ENCODE measurements at places on chromosomes 1 and 21.
A peak's percentile ranks its signal among the peaks of the same experiment; 100 is the strongest.

- DNase-seq: no peak
These were observed 28.1 kb downstream of the CD101 start for GRCh38 chr1:117029685-117030084.

DNA sequence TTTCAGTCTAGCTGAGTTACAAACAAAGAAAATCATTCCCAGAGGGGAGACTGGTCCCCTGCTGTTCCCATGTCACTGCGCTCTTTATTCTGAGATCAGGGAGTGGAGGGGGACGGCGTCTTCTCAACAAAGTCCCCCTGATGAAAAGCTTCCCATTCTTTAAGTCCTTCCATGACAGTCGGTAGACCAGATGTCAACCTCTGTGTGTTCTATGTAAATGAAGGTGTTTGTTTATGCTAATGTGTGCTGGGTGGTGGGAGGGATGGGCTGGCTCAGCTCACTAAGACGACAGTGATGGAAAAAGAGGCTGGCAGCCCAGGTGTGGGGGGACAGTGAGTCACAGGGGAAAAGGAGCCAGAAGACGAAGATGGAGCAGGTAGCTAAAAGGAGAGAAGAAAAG is 148.2 kb upstream of the KLHDC7A start:
- no peak for DNase-seq

DNA sequence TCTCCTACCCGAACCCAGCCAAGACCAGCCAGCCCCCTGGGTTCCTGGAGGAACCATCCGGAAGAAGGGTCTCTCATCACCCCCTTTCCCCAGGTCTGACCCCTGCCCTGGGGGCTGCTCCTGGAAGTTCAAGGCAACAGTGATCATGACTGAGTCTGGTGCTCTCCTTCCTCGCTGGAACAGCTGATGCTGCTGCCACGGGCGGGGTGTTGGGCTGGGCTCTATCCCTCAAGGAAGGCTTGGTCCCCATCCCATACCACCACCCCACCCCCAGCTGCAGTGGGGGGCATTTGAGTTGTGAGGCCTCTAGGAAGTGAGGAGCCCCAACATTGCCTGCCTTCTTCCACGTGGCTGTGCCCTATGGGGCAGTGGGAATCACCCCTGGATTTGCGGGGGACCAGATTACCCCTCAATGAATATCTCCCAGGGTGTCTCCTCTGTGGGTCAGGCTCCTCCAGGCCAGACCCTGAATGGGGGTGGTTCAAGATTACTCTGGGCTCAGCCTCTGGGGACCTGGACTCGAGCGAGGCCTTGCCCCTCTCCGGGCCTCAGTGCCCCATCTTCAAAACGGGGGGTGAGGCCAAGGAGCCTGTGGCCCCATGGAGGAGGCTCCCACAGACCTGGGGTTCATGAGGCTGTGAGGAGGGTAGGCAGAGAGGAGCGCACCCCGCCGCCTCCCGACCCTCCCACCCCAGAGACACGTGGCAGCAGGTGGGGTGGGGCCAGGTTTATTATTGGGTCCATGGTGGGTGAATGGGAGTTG is 2.8 kb downstream of the MASP2 start:
- DNase-seq: no peak

DNA sequence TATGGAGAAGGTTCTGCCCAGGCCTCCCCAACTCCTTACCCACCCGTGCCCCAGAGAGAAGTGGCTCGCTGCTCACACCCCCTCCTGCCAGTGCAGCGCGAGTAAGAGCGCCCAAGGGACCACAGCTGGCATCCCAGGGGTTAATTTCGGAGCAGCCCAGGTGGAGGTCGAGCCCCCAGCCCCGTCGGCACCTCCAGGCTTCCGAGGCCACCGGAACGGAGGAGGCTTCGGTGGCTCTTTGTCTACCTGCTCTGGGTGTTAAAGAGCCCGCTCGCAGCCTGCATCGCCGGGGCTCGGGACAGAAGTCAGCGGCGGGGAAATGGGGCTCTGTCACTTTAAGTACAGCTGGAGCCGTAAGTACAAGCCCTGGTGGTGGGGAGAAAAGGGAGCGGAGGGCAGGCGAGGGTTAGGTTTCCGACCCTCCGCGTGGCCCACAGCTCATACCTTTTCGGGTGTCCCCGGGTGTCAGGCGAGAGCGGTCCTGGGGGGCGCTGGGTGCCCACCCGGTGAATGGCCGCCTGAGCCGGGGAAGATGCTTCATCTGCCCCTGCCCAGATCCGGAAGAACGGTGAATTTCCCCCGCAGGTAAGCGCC is 89.4 kb upstream of the IPO9 start:
- peak; percentile 60 for DNase-seq

DNA sequence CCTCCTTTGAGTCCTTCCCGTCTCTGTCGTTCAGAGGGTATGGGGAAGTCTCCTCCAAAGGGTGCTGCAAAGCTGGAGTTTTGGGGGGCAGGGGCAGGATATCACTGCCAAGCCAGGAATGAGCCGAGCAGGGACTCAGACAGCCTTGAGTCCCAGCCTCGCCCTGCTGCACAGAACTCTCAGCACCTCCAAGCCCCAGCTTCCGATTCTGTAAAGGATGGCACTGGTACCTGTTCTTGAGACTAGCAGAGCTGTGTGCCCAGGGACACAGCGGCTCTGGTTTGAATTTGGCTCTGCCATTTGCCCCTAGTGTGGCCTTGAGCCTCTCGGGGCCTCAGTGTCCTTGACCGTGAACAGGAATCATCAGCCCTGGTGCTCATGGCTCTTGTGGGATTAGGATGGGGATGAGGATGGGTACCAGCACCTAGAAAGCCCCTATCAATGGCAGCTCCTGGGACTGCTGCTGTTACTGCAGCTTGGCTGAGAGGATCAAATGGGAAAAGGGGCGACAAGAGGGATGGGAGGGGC is 1.5 kb upstream of the FBLIM1 start:
- DNase-seq: no peak

GRCh38 chr1:177800400-177801088 is 169.3 kb downstream of the SEC16B start:
- no peak for DNase-seq

DNA sequence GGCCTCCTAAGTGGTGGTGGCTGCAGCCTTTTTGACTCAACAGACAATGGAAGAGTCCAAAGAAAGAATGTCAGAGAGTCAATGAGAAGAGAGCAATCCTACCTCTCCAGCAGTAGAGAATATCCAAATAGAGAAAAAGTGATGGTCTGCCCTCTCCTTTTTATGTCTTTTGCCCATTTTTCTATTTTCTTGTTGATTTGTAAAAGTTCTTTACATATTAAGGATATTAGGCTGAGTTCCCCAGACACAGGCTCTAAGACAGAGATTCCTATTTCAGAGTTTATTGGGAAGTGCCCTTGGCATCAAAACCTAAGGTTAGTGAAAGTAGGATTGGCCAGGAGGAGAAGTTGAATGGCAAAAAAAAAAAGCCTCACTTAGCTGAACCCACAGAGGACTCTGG is 20.3 kb upstream of the SLC30A1 start:
- DNase-seq: no peak

- no peak for DNase-seq
These were observed 32.8 kb upstream of the GREM2 start for GRCh38 chr1:240644732-240645131.

DNA sequence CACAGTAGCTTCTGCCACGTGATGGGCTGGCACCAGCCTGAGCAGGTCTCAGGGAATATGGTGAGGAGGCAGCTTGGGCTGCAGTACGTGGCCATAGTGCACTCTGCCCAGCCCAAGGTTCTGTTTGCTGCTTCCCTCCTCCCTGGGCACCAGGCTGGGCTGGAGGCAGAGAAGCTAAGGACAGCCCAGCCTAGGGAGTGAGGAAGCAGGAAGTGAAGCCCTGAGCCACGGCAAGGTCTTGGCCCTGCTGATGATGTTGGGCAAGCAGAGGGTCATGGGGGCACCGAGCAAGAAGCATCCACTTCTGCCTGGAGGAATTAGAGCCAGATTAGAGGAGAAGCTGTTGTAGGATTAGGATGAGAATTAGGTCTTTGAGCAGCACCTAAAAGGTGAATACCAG is 326.7 kb upstream of the VAMP3 start:
- no peak for DNase-seq

DNA sequence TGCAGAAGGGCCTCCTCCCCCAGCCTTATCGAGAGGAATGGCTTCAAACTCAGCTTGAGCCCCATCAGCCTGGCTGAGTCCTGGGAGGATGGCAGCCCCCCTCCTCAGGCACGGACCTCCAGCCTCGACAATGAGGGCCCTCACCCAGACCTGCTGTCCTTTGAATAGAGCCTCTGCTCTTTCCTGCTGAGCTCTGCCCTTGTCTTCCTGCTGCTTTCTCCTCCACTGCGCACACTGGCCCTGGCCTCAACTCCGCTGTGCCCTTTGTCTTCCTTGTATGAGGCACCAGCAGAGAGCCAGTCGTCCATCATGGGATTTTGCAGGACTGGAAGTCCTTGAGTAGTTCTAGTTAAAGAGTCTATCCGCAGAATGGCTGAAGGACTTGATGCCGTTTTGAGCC is 2.0 kb downstream of the C1orf226 start:
- no peak for DNase-seq

GRCh38 chr21:31479222-31479621 is 135.2 kb upstream of the TIAM1 start:
- DNase-seq: no peak

DNA sequence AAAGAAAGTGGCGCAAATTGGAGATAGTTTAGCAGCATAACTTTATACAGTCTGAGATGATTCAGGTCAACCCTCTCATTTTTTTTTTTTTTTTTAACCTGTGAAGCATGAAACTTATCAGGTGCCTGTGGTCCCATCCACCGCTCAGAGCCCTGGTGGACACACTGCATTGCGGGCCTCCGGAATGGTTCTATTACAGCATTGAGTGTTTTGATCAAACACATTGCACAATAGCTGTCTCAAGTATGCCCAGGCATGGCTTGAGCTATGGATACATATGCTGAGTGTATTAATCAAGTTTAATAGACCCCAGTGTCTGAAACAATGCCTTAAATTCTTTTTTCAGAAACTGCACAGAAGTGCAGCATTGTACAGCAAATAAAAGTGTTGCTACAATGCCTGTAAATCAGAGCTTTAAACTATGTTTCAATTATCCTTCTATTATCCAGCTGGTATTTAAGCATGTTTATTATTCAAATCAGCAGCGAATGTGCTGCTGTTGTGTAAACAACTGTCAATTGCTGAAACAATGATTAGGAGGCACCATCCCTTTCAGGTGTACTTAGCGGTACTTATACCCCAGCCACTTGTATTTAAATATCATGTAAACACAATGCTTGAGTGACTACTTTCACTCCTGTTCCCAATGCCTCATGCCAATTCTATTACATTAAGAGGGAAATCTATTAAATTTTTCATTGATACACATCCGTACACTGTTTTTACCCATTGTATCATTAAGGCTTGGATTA is 456.6 kb downstream of the RPS6KC1 start:
- DNase-seq: no peak

DNA sequence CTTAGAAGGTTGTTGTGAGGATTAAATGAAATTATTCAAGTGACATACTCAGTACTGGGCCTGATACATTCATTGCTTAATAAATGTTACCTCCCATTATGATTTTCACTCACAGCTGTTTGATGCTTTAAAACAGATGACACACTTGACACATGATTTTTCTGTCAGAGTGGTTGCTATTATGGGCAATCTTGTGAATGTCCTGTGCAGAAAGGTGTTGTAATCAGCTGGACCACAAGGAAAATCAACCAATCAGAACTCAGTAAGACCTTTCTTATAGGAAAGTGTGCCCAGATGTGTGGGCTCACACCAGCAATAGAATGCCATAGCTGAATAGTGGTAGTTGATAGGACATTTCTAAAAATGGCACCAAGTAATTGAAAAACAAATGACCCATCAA is 23.5 kb downstream of the GJA5 start:
- no peak for DNase-seq

DNA sequence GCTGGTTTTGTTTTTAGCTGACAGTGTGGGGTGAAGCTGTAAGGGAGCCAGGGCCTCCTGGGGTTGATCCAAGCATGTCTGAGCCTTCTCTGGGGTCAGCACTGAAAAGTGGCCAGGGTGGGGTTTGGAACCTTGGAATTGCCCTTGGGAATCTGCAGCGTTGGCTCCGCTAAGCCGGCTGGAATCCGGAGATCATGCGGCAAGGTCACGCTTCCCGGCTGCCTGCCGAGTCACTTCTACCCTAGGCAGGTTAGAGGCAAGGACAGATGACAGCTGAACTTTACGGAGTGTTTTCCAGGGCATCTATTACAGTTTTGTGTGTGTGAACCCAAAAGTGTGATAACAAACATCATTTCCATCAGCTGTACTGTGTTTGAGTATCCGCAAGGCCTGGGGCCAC is 17.1 kb downstream of the ABCG1 start:
- DNase-seq: no peak

GRCh38 chr1:226891846-226892523 is 21.6 kb downstream of the PSEN2 start:
- no peak for DNase-seq

GRCh38 chr1:85615586-85616363 is 35.2 kb downstream of the CCN1 start:
- no peak for DNase-seq

DNA sequence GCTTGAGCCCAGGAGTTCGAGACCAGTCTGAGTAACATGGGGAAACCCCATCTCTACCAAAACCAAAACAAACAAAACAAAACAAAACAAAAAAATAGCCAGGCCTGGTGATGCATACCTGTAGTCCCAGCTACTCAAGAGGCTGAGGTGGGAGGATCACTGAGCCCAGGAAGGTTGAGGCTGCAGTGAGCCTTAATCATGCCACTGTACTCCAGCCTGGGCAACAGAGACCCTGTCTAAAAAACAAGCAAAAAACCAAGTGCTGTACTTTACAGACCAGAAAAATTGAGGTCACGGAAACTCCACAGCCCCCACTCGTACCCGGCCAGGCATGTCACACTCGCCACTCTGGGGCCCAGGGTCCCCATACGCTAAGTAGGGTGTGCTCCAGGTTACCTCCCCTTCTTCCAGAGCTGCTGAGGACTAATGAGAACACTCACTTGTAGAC is 22.9 kb downstream of the ATP2B4 start:
- peak; percentile 78 for DNase-seq

DNA sequence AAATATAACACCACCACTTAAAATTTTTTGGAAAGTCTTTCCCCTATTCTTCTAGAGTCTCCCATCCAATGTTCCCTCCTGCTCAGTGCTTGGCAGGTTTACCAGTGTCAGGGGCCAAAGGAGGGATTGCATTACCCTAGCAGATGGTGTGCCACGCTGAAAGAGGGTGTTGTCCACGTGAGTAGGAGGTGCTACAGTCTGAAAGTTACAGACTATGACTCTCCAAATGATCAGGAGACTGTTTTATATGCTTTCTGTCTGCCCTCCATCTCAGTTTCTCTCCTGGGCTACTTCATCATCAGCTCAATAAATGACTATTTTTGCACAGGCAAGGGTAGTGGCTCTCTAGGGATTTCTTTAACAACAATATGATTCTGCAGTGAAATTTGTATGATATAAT is 31.3 kb upstream of the ANGPTL7 start:
- peak; percentile 20 for DNase-seq

DNA sequence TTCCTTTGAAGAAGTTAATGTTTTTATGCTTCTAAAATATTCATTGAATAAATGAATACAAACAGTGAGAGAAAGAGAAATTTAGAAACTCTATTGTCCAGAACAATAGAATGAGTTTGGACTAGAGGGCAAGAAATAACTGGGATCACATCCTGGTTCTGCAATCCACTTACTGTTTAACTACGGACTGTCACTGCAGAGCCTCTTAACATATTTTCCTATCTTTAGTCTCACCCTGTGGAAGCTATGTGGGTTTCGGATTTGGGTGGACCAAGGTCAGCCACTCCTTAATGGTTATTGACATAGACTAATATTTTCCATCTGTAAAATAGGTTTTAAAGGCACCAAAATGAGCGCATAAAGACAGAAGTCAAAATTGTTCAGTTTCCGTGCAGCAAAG is 116.6 kb downstream of the UBE2U start:
- DNase-seq: no peak

- peak; percentile 96 for DNase-seq
These were observed at the start of gene EIF2D for GRCh38 chr1:206612129-206612876. Gene EIF2D (minus strand): TSS chr1:206612465. CDS start chr1:206612342, 123 bp downstream.

- no peak for DNase-seq
These were observed 98.0 kb downstream of the LMO4 start for GRCh38 chr1:87426463-87427249.
